ENCODE measurements at places on chromosomes 5 and 9.

- no peaks in the 10 kb centered on the region for H3K27me3 ChIP-seq
- DNase-seq: no peak
- H3K4me1 ChIP-seq: peaks cover 22% of the 10 kb centered on the region
- no peaks in the 10 kb centered on the region for H3K36me3 ChIP-seq
- no peak overlapping the region for H3K27ac ChIP-seq
Observed at GRCh38 chr9:131744720-131745201, 4.9 kb upstream of the RAPGEF1 start.

DNA sequence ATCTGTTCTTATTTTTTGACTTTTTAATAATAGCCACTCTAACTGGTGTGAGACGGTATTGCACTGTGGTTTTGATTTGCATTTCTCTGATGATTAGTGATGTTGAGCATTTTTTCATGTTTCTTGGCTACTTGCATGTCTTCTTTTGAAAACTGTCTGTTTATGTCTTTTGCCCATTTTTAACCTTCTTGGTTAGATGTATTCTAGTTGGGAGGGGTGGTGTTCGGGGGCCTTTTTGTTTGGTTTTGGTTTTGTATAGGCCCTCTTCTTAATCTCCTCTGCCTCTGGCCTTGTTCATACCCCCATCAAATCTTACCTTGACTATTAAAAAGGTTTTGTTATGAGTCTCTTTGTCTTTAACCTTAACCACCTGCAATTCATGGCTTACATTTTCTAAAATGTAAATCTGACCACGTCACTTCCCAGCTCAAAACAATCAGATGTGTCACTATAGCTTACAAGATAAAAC is 107.8 kb upstream of the NR4A3 start:
- no peak overlapping the region for H3K27ac ChIP-seq
- DNase-seq: no peak
- no peak overlapping the region for H3K4me3 ChIP-seq
- no peaks in the 10 kb centered on the region for H3K27me3 ChIP-seq
- H3K4me1 ChIP-seq: no peaks in the 10 kb centered on the region

DNA sequence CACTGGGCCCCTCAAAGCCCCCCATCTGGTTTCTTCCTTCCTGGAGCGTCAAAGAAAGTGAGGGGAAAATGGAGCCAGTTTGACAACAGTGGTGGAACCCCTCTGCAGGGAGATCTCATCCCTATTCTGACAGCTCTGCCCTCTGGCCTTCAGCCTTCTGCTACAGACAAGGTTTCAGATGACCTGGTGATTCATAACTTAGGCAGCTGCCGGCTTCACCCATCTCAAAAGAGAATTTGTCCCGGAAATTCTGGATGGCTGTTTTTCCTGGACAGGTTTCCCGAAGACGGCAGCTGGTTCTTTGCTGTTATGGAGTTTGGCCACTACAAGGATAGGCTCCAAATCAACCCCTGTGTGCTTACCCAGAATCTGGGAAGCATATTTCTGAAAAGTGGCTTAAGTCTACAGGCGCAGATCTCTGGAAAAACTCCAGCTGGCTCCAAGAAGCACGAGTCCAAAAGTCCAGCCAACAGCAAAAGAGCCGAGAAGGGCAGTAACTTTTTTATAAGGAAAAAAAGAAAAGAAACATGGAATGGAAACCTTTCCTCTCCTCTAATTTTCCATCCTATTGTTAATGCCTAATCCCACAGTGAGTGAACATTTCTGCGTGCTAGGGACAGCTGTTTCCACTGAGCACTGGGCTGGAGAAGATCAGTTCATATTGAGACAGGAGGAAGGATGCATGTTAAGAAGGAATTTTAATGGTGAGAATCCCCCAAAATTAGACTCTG is 54.5 kb downstream of the ZNF366 start:
- no peak overlapping the region for H3K4me3 ChIP-seq
- peak overlapping the region; percentile 95 for H3K27ac ChIP-seq
- peak; percentile 63 for DNase-seq
- peaks cover 82% of the 10 kb centered on the region for H3K4me1 ChIP-seq

- H3K27ac ChIP-seq: no peak overlapping the region
- no peak overlapping the region for H3K4me3 ChIP-seq
- no peaks in the 10 kb centered on the region for H3K36me3 ChIP-seq
- DNase-seq: no peak
Observed at GRCh38 chr5:54667136-54667535, 149.6 kb downstream of the SNX18 start.

DNA sequence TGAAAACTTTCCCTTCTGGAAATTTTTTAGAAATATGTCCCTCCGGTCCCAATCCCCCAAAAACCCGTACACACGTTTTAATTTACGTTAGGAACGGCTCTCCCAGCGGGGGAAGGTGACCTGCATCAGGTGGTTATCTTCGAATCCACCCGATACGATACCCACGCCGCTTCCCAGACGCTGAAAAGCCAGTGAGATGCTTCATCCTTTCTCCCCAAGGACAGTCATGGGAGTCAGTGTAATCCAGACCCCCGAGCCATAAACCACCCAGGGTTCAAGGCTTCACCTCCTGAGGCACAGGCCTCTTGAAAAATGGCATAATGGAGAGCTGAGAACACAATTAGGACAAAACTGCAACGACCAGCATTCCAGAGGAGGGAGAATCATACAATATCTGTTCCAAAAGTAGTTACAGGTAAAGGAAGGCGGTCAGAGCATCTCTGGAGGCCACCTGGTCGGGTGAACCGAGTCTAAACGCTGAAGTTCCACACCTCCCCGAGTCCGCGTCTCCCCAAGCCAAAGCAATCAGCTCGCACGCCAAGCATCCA is 857 bp downstream of the FAM169A start:
- H3K27me3 ChIP-seq: peaks cover 66% of the 10 kb centered on the region
- H3K4me1 ChIP-seq: peaks cover 15% of the 10 kb centered on the region
- peak overlapping the region; percentile 72 for H3K4me3 ChIP-seq
- no peak for DNase-seq
- no peak overlapping the region for H3K27ac ChIP-seq

- no peaks in the 10 kb centered on the region for H3K36me3 ChIP-seq
- no peaks in the 10 kb centered on the region for H3K27me3 ChIP-seq
- no peak overlapping the region for H3K27ac ChIP-seq
- H3K4me1 ChIP-seq: no peaks in the 10 kb centered on the region
- no peak for DNase-seq
- H3K4me3 ChIP-seq: no peak overlapping the region
Observed at GRCh38 chr9:110308633-110309038, 29.0 kb downstream of the TXNDC8 start.

DNA sequence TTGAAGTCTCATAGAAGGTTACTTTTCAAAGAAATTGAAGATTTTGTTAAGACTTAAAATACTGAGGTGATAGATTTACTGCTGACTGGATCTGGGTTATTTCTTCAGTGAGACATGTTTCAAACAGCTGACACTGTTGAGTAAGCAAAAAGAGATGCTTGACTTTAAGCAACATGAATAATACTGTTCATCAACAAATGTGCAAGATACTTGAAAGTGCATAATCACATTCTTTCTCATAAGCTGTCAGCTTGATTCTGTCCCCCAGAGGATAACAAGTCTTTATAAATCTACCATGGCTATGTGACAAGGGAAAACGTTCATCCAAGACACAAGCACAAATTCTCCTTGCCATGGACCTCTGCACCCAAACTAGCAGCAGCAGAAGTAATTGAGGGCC is 260.1 kb upstream of the CDH18 start:
- H3K27ac ChIP-seq: no peak overlapping the region
- H3K27me3 ChIP-seq: no peaks in the 10 kb centered on the region
- no peaks in the 10 kb centered on the region for H3K4me1 ChIP-seq
- H3K4me3 ChIP-seq: no peak overlapping the region
- H3K36me3 ChIP-seq: no peaks in the 10 kb centered on the region

DNA sequence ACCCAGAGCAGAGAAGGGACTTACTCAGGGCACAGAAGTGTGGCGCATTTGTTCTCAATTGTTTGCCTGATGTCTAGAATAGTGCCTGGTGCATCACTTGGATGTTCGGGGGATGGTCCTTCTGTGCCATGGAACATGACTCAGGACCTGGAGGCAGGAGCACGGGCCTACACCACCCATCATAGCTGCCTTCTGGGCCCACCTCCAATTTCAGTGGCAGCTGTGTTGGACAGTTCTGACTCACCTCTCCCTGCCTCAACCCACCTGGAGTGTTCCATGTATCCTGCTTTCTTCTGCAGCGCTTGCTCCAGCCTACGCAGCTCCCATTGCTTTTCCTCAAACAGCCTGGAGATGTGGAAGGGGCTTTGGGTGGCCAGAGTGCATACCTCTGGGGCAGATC is 12.5 kb upstream of the CXCL14 start:
- H3K4me1 ChIP-seq: no peaks in the 10 kb centered on the region
- no peak overlapping the region for H3K27ac ChIP-seq
- H3K4me3 ChIP-seq: no peak overlapping the region
- no peak for DNase-seq
- no peaks in the 10 kb centered on the region for H3K36me3 ChIP-seq

DNA sequence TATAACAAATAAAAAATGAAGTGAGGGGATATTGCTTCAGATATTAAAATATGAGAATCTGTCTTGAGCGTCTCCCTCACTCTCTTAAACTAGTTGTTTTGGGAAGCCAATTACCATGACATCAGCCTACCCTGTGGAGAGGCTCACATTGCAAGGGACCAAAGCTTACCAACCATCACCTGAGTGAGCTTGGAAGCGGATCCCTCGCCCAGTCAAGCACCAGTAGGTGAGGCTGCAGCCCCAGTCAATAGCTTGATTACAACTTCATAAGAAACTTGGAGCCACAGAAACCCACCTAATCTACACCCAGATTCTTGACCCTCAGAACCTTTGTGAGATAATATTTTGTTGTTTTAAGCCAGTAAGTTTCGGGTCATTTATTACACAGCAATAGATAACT is 206.2 kb downstream of the CEMIP2 start:
- H3K4me3 ChIP-seq: no peak overlapping the region
- H3K27me3 ChIP-seq: peaks cover 8% of the 10 kb centered on the region
- no peak for DNase-seq
- H3K27ac ChIP-seq: no peak overlapping the region
- no peaks in the 10 kb centered on the region for H3K36me3 ChIP-seq
